ENCODE measurements at places on chromosomes 2 and 18. TPM values are rescaled to one million over a fixed set of nuclear protein-coding genes. Genes with fewer than 3 reads are reported as not detected.

- peak; percentile 11 for DNase-seq
- no peak overlapping the region for H3K4me3 ChIP-seq
Measured at GRCh38 chr2:203858176-203858575, 9.4 kb upstream of the CTLA4 start.

GRCh38 chr2:108640731-108641130 lies 78.6 kb upstream of the RANBP2 start:
- no peak overlapping the region for H3K27ac ChIP-seq
- H3K4me1 ChIP-seq: peaks cover 26% of the 10 kb centered on the region
- no peaks in the 10 kb centered on the region for H3K36me3 ChIP-seq

- no peaks in the 10 kb centered on the region for H3K27me3 ChIP-seq
- H3K4me1 ChIP-seq: no peaks in the 10 kb centered on the region
- no peaks in the 10 kb centered on the region for H3K36me3 ChIP-seq
- H3K4me3 ChIP-seq: no peak overlapping the region
- no peak overlapping the region for H3K27ac ChIP-seq
- DNase-seq: no peak
Measured at GRCh38 chr2:106516436-106516835, 29.3 kb downstream of the CD8B2 start.

DNA sequence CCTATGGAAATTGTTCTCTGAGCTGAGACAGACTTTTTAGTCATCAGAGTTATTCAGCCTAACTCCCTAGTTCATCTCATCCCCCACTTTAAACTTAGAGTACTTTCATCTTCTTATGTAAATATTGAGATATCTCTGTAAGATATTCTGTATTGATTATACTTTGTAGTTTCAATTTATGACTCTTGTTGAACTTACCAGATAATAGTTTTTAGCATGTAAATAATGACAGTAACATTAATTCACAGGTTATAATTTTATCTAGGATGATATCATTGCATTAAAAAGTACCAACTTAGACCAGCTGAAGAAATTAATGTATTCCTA lies 14.8 kb upstream of the EIF2AK2 start:
- no peak for DNase-seq
- no peaks in the 10 kb centered on the region for H3K27me3 ChIP-seq
- no peaks in the 10 kb centered on the region for H3K4me1 ChIP-seq

The FBXO48 gene
- 1.1 TPM for total RNA-seq

The OSBPL1A gene
- total RNA-seq: 71.4 TPM
